LoVo (cell line): ENCODE measurements at places on chromosomes 6 and 20.

- no peak for DNase-seq
Observed at GRCh38 chr20:24773168-24773567, 175.9 kb upstream of the CST7 start.

DNA sequence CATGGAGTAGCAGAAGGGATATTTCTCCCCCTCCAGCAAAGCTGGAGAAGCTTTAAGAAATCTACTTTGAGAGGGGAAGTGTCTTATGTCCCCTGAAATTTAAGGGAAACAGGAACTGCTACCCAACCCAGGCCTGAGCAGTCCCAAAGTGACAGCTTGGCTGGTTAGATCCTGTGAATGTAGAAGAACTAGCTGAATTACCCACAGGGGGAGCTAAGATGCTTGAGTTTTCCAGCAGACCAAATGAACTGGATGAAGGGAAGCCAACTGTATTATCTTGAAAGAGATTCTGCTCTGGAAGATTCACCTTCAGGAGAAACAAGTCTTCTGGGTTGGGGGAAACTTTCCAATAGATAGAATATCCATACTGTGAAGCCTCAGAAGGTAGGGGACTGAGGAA lies 303.3 kb upstream of the MMS22L start:
- DNase-seq = no peak

DNA sequence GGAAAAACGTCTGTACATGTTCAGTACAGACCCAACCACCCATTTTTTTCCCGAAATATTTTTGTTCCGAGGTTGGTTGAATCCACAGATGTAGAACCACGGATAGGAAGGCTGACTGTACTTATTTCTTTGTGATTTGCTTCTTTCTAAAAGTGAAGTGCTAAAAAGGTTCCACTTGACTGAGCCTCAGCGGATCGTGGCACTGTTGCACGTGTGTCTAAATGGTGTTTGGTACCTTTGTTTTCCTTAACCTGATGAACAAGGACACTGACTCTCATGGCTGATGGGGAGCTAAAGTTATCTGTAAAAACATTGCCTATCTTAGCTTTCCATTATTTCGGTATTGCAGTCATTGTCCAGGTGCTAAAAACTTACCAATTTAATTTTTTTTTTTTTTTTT lies 6.2 kb downstream of the BPHL start:
- DNase-seq = no peak

DNA sequence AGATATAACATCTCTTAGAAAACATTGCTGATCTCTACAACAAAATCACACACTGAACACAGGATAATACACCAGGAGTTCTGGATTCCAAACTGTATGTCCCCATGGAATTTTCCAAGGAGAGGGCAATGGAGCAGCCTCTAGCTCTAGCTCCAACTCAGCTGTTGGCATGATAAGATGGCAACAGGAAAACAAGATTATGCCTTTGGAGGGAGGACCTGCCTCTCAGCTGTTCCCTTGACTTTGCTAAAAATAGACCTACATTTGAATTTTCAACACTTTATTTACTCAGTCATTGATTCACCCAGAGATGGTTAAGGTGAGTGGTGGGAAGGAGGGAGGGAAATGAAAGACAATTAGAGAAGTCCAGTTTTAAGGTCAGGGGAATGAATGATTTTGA lies 246.7 kb downstream of the ALDH8A1 start:
- no peak for DNase-seq

GRCh38 chr6:156676721-156677120 lies 100.5 kb upstream of the ARID1B start:
- DNase-seq = no peak

DNA sequence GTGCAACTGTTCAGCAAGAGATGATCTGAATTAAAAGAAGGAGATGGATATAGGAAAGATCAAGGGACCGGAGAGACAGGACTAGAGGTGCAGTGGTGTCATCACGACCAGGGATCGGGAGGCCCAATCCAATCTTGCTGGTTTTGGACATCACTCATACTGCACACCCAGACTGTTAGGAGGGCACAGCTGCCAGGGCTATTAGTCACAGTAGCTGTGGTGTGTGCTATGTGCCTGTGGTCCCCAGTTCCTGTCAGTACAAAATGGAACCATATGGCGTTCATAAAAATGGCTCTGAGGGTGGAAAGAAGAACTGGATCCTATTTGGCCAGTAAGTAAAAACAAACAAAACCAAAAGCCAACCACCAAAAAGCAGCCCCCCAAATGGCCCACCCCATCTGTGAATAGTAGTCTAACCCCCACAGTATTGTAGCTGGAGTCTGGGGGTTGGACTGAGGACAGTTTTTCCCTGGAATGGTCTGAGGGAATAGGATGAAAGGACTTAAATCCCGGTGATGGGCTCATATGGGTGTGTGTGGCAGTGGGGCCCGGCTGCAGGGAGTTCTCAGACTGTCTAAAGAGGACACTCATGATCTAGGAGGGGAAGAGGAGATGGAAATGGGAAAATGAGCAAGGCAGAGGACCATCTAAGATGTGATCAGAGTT lies 9.3 kb upstream of the NNAT start:
- DNase-seq = no peak

DNA sequence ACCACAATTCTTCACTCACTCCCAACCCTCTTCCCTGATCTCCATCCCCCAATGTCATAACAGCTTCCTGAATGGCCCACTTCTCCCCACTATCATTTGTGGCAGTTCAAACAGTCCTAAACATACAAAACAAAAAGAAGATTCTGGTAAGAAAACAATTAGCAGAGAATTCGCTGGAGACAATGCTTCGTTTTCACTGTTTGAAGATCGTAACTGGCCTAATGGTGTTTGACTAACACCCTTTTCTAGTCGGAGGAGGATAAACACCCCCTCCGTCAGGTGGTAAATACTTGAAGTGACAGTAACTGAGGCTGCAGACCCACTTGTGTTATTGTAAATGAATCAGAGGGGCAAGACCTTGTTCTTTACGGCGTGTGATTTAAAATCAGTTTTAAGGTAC lies 3.8 kb downstream of the EYA2 start:
- no peak for DNase-seq

- peak; percentile 46 for DNase-seq
Observed at GRCh38 chr6:137044366-137045221, at the start of gene IL20RA. Gene IL20RA, minus strand, starts transcription at chr6:137044965. Its CDS starts 237 bp downstream, at chr6:137044728.

GRCh38 chr6:106939848-106940247 lies 34.7 kb downstream of the CD24 start:
- no peak for DNase-seq

DNA sequence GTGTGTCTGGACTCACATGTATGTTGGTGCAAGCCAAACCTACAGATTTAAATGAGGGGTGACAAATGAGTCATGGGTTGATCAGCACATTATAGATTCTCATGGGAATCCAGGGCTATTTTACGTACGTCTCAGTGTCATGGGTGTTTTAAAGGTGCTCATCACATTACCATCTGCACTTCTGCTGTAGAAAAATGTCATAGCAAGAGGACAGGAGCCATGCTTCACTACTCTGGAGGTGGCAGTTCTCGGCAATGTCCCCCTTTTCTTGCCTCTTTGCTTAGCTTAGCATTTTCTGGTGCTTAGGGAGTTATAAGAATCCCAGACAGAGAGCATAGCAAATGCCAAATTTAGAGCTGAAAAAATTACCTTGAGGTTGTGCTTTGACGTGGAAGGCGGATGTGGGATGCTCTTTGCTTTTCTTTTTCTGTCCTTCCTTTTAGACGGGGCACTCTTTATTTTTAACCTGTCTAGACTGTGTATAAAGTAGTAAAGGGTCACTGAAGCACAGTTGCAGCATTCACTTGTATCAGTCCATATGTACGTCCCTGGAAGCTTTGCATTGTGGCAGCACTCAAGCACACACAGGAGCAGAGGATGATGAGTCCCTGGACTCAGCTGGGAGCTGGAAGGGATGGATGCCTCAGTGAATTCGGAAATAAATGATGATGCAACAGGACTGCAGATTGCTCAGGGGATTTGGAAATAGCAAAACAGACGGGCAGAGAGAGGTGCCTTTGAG lies 139.7 kb downstream of the SYNDIG1 start:
- DNase-seq = no peak

- DNase-seq = no peak
Observed at GRCh38 chr6:143775336-143775735, 67.8 kb upstream of the LTV1 start.

- peak; percentile 59 for DNase-seq
Observed at GRCh38 chr6:138087593-138088325, 19.5 kb downstream of the PERP start.

DNA sequence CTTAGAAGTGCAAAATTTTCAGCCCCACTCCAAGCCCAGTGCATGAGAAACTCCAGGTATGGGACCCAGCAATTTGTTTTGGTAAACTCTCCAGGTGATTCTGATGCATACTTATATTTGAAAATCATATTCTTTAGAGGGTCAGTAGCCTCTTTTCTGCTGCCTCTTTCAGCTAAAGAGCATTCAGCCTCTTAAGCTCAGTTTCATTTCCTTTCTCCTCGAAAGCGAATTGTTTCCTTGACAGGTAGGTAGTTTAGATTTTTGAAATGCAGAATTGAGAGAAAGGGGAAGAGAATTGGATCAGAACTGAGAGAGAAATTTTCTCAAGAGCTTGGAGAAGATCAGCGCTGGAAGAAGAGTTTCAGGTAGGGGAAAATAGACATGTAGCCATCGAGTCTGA lies 995.8 kb upstream of the FLRT3 start:
- no peak for DNase-seq

GRCh38 chr20:3701061-3701998 lies 11.1 kb downstream of the SIGLEC1 start:
- no peak for DNase-seq

- DNase-seq = no peak
Observed at GRCh38 chr20:54063992-54064676, 6.3 kb downstream of the BCAS1 start.

DNA sequence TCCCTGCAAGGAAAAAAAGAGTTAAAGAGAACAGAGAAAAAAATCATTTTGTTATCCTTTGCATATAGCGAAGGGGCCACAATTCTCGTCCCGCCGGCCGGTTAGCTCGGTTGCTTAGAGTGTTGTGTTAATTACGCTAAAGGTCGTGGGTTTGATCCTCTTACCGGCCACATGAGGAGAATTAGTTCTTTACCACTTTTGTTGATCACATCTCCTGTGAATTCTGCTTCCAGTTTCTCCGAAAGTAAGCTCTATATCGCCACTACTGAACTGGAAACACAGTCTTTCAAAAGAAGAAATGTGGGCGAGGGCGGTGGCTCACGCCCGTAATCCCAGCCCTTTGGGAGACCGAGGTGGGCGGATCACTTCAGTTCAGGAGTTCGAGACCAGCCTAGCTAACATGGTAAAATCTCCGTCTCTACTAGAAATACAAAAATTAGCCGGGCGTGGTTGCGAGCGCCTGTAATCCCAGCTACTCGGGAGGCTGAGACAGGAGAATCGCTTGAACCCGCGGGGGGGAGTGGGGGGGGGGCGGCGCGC lies 13.4 kb downstream of the PRSS16 start:
- no peak for DNase-seq

DNA sequence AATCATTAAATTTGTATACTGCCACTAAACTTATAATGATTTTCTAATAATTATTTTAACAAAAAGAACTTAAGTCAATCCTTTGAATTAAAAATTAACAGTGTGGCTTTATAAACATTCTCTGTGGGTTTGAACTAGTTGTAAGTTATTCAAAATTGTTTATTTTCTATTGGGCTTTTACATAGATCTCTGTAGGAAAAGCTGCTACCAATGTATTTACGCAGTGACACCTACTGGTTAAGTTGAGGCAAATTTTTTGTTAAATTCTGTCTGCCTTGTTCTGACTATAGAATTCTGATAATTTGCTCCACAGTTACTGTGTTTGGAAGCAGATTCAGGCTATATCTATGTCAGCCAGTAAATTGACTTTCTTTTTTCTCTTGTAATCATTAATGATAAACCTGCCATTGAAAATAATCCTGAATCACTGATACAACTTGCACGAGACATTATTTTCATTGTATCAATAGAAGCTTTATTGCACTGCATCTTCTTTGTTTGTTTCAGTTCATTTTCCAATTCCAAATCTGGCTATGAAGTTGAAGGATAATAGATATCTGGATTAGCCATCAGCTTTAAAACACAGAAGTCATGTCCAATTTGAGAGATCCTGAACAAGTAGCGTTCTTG lies 66.0 kb upstream of the UTRN start:
- peak; percentile 68 for DNase-seq

DNA sequence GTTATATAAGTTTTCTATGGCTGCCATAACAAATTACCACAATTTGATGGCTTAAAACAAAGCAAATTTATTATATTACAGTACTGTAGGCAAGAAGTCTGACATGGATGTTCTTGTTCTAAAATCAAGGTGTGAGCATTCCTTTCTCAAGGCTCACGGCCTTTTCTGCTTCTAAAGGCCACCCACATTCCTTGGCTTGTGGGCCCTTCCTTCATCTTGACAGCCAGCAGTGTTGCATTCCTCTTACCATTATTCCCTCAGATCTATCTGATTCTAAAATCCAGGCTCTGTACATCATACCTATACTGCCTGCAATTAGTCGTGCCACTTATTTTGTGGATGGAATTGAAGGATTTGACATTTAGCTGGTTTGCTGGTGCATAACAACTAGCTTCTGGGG lies 3.6 kb downstream of the CNBD2 start:
- DNase-seq = no peak

- DNase-seq = no peak
Observed at GRCh38 chr6:93454533-93454932, 35.2 kb upstream of the EPHA7 start.

DNA sequence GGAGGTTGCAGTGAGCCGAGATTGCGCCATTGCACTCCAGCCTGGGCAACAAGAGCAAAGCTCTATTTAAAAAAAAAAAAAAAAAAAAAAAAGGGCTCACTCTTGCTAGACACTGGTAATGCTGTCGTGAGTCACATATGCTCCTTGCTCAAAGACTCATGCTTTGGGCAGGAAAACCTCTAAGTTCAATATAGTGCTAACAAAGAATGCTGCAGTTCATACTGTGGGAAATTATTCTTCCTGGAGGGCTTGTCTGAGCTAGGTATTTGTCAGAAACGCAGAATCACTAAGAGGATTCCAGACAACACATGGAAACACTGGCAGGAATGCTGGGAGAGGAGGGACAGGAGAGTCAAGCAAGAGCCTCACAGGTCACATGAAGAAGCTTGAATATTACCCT lies 2.3 kb upstream of the LYRM2 start:
- no peak for DNase-seq

DNA sequence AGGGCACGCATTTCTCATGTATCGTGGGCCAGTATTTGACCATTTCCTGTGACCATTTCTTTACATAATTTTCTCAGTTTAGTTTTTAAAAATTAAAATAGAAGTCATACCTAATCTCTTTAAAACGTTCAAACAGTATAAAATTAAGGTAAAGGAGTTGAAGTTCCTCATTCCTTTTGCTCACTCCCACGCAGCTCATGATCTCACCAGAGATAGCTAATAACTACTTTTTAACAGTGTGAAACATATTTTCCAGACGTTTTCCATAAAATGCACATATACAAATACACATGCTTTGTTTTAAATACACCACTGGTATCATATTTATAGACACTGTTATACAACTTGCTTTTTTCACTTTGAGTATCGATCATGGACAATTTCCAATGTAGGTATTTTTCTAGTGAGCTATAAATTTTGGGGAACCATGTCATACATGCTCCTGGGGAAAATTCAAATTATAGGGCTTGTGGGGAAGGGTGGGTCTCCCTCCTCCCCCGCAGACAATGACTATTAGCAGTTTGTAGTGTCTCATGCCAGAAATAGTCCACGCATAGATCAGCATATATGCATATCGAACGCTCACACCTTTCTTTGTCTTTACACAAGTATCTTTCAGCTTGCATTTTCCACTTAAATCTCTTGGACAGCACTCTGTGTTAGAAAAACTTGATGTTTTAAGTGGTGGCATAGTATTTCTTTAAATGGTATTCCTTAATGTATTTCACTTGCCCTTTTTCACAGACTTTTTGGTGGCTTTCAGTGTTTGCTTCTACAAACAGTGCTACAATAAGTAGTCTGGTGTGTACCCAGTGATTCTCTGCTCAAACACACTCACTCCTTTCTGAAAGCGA lies 145.5 kb upstream of the ZNF217 start:
- DNase-seq = no peak
